GM20000 (cell line): ENCODE measurements at places on chromosomes 3 and 15.

GRCh38 chr3:27200721-27201489 is 168.3 kb downstream of the NEK10 start:
- DNase-seq = no peak

DNA sequence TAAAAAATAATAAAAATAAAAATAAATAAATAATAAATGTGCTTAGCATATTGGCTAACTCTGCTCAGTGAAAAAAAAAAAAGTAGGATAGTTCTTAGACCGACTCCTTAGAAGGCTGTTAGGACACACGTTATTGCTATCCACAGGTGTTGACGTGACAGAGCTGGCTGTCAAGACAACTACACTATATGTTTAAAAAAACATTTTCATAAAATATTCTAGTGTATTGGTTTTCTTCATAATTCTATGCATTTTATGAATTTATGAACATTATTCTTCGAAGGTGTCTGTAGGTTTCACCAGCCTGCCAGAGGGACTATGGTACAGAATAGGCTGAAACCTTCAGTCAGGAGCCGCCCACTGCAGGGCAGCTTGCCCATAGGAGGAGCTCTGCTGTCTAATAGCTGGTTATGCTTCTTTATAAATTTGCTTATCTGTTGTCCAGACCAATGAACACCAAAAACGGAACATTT is 9.2 kb downstream of the TM4SF1 start:
- DNase-seq = no peak

- no peak for DNase-seq
Measured at GRCh38 chr15:55632434-55632833, 44.3 kb upstream of the PYGO1 start.

- peak; percentile 85 for DNase-seq
Measured at GRCh38 chr15:40106203-40107161, 2.2 kb downstream of the BMF start.

DNA sequence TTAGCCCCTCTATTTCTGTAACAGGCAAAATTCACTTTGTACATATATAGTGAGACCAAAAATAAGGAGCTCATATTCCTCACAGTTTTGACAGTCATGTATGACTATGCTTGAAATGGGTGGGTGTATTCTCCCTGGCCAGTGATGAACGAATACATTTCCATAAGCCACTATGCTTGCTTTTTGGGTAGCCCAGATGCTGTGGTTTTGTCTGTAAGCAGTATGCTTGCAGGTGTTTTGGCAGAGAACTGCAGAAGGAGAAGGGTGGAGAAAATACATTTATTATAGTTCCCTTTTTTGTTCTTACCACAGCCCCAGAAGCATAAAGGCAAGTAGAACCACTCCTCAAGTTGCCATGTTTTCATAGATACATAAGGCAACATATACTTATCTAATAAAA is 131.2 kb downstream of the RBMS3 start:
- DNase-seq = no peak

DNA sequence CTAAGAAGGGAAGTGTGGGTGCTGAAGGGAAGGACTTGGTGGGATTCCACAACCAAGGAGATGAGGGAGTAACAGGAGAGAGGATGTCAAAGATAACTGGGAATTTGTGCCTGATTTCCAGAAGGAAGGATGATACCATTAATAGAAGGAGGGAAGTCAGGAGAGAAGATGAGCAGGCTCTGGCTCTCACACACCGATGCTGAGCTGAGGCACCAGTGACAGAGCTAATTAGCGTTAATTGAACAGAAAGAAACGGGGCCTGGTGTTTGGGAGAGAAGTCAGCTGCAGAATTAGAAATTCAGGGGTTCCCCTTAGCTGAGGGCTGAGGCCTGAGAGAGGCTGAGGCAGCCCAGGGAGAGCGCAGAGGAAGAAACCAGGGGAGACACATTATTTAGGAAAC is 11.9 kb upstream of the PDIA5 start:
- DNase-seq = no peak

GRCh38 chr15:66214246-66214645 is 39.3 kb downstream of the MEGF11 start:
- no peak for DNase-seq

GRCh38 chr3:36815375-36815774 is 51.0 kb upstream of the DCLK3 start:
- DNase-seq = no peak

DNA sequence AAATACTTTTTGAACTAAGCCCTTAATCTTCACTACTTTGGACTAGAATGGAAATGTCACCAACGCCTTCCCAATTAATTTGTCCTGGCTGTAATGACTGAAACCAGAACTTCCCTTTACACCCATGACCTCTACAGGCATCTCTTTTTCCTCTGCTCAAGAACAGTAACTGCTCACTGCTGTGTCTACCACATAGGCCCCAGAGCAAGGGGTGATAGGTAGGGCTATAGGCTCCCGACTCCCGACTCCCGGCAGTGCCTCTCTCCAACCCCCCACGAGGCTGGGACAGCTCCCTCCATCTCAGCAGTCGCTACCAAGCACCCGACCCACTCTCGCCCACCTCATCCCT is 384 bp upstream of the LEKR1 start:
- DNase-seq = no peak

GRCh38 chr15:101126618-101127505 is 125.0 kb downstream of the CHSY1 start:
- no peak for DNase-seq

- DNase-seq = no peak
Measured at GRCh38 chr3:184694716-184695115, 17.1 kb downstream of the MAGEF1 start.

- DNase-seq = no peak
Measured at GRCh38 chr3:132261506-132261905, 55.7 kb upstream of the ACP3 start.

DNA sequence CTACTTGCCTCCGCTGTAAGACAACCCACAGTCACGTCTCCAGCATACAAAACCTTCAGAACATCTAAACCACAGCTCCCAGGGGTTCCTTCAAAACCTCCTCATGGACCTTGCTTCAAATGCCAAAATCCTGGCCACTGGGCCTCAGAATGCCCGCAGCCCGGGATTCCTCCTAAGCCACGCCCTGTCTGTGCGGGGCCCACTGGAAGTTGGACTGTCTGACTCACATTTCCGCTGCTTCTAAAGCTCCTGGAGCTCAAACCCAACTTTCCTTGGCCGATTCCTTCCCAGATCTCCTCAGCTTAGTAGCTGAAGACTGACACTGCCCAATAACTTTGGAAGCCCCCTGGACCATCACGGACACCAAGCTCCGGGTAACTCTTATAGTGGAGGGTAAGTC is 17.9 kb upstream of the OR5H6 start:
- DNase-seq = no peak

- DNase-seq = no peak
Measured at GRCh38 chr3:98705694-98706093, 57.4 kb upstream of the ST3GAL6 start.

GRCh38 chr3:114456742-114457141 is 162.9 kb downstream of the TIGIT start:
- peak; percentile 24 for DNase-seq

GRCh38 chr3:121835465-121835801 is 424 bp downstream of the EAF2 start:
- DNase-seq = peak; percentile 33

DNA sequence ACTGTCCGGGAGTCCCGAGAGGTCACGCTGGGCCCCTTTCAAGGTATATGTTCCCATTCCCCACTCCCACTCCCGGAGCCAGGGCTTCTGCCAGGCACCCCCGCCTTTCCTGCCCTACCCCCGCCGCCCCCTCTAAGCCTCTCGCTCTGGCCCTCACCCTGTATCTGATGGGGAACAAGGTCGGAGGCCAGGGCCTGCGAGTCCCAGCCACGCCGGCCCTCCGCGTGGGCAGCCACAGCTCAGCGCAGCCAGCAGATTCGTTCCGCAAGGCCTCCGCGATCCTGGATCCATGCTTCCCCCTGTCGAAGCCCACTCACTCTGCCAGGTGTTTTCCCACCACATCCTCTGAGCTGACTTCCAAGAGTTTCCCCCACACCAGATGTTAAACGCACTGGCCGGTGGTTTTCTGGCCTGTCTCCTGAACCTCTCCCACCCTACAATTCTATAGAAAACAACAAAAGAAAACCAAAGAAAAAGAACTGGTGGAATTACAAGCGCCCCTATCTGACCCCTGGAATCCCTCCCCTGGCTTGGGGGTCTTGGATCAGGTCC is 303.7 kb downstream of the NTRK3 start:
- no peak for DNase-seq

GRCh38 chr15:77807611-77808010 is 174.9 kb upstream of the LINGO1 start:
- no peak for DNase-seq

GRCh38 chr3:65194047-65194714 is 506.4 kb upstream of the ADAMTS9 start:
- no peak for DNase-seq

- no peak for DNase-seq
Measured at GRCh38 chr15:77889009-77889806, 188.3 kb downstream of the TBC1D2B start.

DNA sequence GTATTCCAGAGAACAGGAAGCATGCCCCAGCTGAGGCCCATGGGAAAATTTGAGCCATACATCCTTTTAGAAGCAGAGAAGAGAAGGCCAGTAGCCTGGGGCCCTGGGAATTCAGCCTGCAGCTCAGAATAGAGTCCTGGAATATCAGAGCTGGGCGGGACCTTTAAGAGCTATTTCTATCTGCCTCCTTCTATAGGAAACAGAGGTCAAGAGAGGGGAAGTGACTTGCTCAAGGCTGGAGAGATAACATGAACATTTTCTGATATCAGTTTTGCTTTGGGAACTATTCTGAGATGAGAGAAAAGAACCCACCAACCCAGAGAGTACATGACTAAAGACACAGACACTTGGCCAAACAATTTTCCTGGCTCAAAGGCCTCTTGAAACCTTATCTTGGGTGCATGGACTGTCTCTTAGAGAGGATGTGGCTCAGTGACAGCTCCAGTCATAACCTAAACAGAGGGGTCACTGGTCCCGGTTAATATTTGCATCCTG is 26.0 kb downstream of the MASP1 start:
- DNase-seq = no peak

DNA sequence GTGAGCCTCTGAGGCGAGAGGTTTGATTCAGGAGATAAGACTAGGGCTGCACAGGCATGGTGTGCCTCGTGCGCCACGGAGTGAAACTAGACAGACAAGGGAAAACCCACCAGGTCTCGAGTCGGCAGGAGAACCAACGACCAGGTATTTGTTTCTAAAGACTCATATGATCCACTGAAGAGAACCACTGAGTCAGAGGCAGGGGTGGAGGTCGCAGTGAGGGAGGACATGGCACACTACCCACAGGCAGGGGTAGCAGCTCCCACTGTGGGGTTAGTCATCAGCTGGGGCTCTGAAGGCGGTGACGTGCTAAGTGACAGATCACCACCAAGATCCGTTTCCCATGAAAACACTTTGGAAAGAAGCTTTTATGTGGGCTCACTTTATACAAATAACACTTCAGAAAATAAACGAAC is 45.7 kb downstream of the CHSY1 start:
- no peak for DNase-seq

- DNase-seq = no peak
Measured at GRCh38 chr3:140114789-140115080, 179.8 kb downstream of the CLSTN2 start.

GRCh38 chr3:101842245-101842934 is 6.9 kb upstream of the NFKBIZ start:
- DNase-seq = no peak

- DNase-seq = no peak
Measured at GRCh38 chr3:96000966-96001365, 813.4 kb upstream of the EPHA6 start.

GRCh38 chr3:172142864-172143451 is 103.6 kb downstream of the FNDC3B start:
- DNase-seq = no peak

DNA sequence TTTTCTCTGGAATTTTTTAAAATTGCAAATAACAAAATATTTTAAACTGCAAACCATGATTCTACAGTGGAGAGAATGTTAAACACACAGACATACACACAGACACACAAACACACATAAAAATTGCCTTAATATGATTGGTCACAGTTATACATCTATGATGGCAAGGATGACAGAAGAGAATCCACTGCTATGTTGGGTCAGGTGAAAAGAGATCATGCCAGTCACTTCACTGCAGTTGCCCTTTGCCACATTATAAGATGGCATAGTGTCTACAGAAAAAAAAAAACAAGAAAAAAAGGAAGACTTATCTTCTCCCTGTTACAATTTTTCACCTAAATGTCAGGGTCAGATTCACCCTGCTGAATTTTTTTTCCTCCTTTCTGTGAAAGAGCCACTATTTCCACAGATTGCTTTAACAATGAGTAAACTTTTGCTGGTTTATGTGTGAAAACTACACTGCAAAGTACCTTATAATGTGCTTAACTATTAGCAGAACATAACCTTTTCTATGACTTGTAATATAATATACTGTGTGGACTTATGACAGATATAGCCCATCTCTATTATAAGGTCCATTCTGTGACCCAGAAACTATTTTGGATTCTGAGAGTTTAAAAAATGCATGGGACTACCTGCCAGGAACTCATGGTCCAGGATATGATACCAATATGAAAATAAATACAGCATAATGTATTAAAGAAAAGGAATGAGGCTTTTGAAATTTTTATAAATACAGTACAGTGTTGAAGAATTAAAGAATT is 111.9 kb downstream of the RBMS3 start:
- no peak for DNase-seq

DNA sequence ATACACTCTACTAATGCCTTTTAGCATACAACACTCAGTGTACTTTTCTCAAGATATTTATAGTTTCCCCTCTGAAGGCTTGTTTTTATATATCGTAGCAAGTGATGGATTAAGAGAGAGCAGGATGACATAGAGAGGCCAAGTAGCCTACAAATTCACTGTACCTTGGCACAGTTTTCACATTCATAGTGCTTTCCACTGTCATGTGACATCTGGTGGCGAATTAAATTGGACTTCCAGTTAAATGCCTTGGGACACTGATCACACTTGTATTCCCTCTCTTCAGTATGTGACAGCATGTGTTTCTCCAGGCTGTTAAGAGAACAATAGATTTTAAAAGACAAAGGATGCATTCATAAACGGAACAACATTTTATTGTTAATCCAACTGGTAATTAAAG is 541.1 kb downstream of the MECOM start:
- no peak for DNase-seq

GRCh38 chr3:107430996-107431245 is 53.7 kb downstream of the CCDC54 start:
- peak; percentile 44 for DNase-seq

- no peak for DNase-seq
Measured at GRCh38 chr3:27667751-27668150, 54.4 kb downstream of the EOMES start.

- DNase-seq = no peak
Measured at GRCh38 chr3:24354230-24354629, 140.4 kb downstream of the THRB start.

DNA sequence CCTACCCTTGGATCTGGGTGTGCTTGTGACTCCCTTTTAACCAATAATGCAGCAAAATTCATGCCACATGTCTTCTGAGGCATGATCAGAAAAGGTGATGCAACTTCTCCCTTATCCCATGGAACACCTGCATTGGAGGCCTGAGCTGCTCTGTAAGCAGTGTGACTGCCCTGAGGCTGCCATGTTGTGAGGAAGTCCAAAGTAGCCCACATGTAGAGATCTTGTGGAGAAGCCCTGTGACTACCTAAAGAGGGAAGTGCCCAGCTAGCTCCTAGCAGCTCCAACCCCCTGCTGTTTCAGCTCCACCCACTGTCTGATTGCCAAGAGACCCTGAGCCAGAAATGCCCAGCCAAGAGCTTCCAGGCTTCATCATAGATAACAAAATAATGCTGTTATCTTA is 6.4 kb upstream of the NR1D2 start:
- no peak for DNase-seq

GRCh38 chr3:23762759-23763477 is 42.8 kb upstream of the UBE2E1 start:
- no peak for DNase-seq

GRCh38 chr3:42533161-42533897 is 30.9 kb downstream of the VIPR1 start:
- DNase-seq = no peak
